Activated CD4-positive, CD25-positive, alpha-beta regulatory T cell treated with anti-CD3 and anti-CD28 coated beads, Interleukin-2, amount 50 U/mL, for 72 hours (primary cell): ENCODE measurements at places on chromosomes 1 and 21.

DNA sequence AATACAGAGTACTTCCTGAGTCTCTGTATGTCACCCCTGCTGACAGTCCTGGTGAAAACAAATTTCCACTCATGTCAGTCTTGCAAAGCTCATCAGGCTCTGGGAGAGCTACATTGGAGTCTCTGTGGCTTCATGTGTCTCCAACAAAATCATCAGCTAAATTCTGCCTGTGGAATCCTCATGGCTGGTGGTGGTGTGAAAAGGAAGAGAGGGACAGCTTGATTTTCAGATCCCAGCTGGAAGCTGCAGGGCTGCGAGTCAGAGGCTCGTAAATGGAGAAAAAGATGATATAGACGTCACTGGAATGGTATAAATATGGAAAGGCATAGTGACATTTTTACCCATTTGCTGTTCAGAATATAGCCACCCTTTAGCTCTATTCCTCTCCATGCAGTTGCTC lies 150.2 kb downstream of the ASTN1 start:
- no peak for DNase-seq

GRCh38 chr1:164640686-164641352 lies 81.8 kb downstream of the PBX1 start:
- DNase-seq, result no peak

DNA sequence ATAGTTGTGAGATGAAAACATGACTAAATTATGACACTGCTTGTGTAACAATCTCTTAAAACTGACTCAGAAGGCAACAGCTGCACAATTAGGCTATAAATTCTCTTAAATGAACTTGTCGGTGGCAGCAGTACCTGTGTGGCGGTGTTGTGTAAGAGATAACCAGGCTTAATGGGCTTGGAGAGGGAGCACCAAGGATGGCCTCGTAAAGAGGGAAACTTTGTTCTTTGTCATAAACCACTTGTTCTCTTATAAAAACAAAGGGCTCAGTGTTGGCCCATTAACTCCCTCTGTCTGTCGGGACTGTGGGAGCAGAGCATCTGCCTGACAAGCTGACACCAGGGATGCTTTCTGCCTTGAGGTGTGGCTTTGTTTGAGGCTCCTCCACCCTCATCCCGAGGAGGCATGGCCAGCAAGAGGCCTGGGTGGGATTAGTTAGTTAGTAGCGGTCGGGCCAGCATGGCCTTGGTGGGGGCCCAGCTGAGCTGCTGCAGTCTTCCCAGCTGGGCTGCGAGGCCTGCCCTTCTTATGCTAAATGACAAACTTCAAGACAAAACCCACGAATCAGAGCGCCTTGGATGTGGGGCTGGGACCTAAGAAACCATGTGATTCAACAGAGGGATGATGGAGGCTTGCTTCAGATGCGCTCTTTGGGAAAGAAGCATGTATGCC lies 171.4 kb downstream of the CAMTA1 start:
- no peak for DNase-seq

DNA sequence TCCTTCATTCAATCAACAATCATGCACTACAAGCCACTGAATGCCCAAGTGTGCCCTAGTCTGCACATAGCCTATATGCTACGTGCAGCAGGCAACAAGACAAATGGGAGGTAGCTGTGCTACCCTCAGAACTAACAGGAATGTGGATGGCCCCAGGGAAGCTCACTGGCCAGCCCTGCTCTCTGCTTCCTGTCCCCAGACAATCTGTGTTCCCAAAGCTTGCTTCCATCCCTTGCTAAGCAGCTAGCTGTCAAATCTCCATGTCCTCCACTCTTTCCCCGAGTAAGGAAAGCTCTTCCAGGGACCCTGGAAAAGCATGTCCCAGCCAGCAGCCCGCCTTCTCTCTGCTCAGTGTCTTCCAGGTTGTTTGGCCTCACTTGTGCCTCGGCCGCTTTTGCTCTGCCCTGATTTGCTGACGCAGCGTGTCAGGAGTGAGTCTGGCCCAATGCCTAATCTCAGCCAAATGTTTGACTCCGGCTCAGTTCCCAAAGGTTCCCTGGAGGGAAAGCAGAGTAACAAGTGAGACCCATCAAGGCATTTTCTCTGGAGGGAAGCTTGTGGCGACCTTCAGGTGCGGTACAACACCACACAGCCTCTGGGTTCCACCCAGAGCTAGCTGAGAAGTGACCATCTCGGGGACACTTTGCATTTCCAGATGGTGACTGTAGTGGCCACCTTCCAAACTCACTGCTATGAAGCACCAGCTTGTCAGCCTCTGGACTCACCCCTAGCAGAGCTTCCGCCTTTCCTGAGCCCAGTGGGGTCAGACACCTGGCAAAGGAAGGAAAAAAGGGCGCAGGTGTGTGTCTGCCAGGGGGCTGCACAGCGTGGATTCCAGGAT lies 243.4 kb downstream of the RHOU start:
- DNase-seq, result no peak

DNA sequence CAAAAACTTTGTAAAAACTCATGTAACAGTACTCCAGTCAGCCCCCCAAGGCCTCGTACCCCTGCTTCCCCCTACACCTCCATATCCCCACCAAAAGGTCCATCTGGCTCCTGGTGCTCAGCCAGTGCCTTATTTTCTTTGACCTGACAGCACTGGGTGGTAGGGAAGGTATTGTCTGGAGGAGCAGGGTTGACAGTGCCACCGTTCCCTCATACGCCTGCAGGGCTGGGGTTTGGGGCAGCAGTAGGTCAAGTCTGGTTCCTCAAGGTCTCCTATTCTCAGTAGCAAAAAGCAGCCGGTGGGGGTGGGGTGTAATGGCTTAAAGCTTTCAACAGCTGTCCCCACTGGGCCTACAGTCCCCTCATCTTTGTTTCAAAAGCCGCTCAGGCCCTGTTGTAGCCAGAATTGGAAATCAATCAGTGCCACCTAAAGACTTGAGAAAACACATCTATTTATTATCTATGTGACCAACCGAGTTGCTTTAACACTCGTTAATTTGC lies 25.3 kb upstream of the TTF2 start:
- no peak for DNase-seq

- no peak for DNase-seq
Observed at GRCh38 chr1:41357451-41358101, 3.7 kb upstream of the FOXO6 start.

DNA sequence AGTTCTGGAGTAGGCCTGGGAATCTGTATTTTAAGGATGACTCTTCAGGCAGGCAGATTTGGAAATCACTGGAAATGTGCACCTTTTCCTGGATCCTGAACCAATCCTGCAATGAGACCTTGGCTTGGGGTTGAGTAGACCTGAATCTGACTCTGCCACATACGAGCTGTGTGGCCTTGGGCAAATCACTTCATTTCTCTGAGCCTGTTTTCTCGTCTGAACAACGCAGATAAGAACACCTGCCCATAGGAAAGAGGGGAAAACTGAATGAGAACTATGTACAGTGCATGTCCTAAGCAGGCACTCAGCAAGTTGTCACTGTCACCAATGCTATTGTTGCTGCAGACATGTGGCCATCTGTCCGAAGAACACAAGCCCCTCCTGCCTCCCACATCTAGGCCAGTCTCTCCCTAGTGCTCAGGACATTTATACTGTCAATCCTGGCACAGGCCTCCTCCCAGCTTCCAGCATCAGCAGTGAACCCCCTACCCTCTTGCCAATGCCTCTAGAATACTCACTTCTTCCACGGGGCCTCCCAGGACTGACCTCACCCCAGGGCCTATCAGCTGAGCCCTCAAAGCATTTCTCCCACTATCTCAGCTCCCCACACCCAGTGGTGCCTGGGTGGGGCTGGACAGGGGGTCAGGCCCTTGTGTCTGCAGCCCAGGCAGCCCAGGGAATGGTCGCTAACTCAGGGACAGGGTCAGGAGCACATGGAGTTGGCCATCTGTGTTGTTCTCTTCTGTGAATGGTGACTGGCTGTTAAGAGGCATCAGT lies 88.8 kb upstream of the ZBTB40 start:
- DNase-seq, result no peak
